Small intestine (tissue), 16 donors: ENCODE measurements at places on chromosomes 2 and 18. TPM values are rescaled to one million over a fixed set of nuclear protein-coding genes. Genes with fewer than 3 reads are reported as not detected.

DNA sequence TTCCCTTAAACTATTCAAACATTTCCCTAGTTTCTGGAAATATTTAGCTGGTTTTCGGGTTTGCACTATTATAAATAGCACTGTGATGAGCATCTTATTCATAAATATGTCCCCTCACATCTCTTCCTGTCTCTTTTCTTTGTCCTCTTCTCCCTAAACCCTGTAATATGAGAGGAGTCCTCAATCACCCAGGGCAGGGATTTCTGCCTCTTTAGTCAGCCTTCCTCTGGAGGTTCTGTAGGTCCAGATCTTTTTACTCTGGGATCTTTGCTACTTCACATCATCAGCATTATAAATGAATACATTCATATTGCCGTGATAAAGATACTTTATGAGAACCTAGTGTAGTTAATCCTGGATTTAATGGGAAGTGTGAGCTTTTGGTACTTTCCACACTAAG is 87.9 kb upstream of the TTN start:
- DNase-seq = no peak

GRCh38 chr2:36059691-36060090 is 295.9 kb upstream of the CRIM1 start:
- peak; percentile 78 for DNase-seq

DNA sequence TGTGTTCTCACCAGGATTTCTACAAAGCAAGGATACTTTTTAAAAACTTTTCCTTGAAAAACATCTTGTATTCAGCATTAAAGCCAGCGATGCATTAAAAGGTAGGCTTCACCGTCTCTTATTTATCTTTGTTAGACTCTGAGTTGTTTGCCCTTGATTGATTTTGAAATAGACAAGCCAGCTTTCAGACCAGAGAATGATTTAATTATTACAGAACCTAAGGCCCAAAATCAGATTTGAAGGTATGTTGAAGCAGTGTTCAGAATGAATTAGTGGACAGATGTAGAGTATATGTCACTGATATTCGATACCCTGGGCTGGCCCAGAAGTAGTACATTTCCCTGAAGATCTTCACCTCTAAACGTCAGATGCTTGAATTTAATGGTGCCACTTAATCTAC is 136.4 kb downstream of the THSD7B start:
- no peak for DNase-seq

DNA sequence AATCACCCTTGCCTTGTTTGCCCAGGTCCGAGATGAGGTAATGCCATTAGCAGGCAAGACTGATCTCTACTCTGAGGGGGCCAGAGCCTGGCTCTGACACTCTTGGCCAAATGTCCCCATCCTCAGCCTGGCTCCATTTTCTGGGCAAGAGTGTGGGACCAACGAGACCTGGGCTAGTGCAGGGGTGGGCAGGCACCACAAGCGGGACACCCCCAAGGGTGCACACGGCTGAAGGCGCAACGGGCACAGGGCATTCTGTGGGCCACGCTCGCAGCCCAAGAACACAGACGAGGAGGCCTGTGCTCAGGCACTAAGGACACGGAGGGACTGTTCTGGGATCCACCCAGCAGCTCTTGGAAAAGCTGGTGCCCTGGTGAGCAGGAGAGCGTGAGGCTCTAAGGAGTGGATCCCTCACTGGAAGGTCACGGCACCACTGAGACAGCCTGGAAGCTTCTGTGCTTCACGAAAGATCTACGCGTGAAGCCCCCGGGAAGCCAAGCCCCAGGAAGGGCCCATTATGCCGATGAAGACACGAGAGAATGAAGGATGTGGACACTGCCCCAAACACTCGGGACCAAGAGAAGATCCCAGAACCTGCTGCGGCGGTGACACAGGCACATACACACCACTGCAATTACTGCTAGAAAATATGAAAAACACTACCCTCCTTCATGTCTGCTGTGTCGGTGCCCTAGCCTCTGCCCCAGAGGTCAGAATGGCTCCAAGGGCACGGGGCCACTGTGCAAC is 138.2 kb downstream of the HDAC4 start:
- no peak for DNase-seq

DNA sequence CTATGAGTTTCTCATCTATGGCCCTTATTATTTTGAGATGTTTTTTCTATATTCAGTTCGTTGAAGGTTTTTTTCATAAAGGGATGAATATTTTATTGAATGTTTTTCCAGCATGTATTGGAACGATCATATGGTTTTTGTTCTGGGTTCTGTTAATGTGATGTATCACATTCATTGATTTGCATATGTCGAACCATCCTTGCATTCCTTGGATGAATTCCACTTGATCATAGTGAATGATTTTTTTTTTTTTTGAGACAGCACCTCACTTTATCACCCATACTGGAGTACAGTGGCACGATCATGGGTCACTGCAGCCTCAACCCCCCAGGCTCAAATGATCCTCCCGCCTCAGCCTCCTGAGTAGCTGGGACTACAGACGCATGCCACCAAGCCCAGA is 5.5 kb upstream of the NEMP2 start:
- DNase-seq = no peak

- no peak for DNase-seq
These were observed 13.0 kb downstream of the ACTR2 start for GRCh38 chr2:65240657-65241056.

- no peak for DNase-seq
These were observed 215.4 kb downstream of the MYCN start for GRCh38 chr2:16155766-16156165.

The GNAL gene
- polyA plus RNA-seq = 2.1 TPM

DNA sequence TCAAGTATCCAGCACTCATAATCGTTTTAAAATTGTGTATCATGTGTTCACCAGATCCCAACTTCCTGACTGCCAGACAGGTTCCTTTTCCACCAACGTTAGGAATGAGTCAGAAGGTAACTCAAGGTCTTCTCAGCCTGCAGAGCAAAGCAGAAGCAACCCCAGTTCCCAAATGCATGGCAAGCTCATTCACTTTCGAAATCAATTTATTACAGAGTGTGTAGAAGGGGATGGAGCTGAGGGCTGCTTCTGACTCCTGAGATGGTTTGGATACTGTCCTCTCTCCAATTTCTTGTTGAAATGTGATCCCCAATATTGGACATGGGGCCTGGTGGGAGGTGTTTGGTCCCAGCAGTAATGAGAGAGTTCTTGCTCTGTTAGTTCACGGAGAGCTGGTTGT is 114.5 kb downstream of the PIEZO2 start:
- DNase-seq = no peak

GRCh38 chr2:3670376-3670775 is 12.4 kb downstream of the ALLC start:
- DNase-seq = no peak

The DNAJC5G gene
- polyA plus RNA-seq = not detected
